ENCODE measurements at places on chromosomes 7 and 10.

GRCh38 chr10:34959786-34960185 is 130.4 kb downstream of the CUL2 start:
- DNase-seq, result no peak

DNA sequence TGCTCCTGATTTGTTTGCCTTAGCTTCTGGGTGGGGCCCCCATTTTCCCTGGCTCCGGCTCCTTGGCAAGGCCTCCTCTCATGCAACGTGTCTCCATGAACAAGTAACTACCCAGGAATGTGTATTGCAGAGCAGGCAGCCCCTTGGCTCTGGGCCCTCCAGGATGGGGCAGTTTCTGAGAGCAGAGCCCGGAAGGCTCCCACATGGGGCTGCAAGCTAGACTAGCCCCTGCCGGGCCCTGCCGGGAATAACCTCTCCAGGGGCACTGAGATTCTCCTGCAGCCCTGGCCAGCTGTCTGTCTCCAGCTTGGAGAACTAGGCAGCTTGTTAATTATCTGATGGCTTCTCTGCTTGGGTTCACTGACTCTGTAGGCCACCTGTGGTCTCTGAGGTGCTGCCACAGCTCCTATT is 184.0 kb upstream of the INHBA start:
- no peak for DNase-seq

- no peak for DNase-seq
These were observed 56.6 kb upstream of the STEAP4 start for GRCh38 chr7:88363249-88363648.

GRCh38 chr10:71244431-71245419 is 32.4 kb downstream of the UNC5B start:
- DNase-seq, result no peak

GRCh38 chr7:92631850-92632487 is 41.8 kb upstream of the FAM133B start:
- no peak for DNase-seq

- no peak for DNase-seq
These were observed 68.9 kb downstream of the CDK6 start for GRCh38 chr7:92767437-92767836.

- DNase-seq, result no peak
These were observed 851 bp upstream of the GOT1 start for GRCh38 chr10:99431190-99431760.

GRCh38 chr7:87204933-87205332 is 14.6 kb downstream of the TMEM243 start:
- DNase-seq, result no peak

DNA sequence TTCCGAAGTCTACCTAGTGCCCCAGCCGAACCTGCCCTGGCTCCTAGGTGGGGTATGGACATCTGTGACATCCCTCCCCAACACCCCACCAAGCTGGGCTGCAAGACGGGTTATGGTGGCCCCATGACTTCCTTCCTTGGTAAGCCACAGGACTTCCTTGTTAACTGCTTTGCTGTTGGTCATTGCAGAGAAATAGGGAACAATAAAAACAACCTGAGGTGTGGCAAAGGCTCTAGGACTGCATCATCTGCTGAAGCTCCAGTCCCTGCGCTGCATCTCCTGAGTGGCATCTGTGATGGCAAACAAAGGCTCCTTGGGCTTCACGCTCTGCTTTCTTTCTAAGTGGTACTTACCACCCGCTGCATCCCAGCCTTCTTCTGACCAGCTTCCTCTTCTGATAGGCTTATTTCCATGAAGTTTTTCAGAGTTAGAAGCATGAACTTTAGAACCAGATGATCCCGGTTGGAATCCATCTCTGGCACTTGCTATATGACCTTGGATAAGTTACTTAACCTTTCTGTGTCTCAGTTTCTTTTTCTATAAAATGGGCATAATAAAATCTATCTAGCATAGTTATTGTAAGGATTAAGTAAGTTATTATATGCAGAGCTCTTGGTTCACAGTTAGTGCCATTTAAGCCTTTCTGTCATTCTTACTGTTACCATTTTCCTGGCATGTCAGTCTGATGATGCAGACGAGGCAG is 216.8 kb downstream of the RPS24 start:
- no peak for DNase-seq

DNA sequence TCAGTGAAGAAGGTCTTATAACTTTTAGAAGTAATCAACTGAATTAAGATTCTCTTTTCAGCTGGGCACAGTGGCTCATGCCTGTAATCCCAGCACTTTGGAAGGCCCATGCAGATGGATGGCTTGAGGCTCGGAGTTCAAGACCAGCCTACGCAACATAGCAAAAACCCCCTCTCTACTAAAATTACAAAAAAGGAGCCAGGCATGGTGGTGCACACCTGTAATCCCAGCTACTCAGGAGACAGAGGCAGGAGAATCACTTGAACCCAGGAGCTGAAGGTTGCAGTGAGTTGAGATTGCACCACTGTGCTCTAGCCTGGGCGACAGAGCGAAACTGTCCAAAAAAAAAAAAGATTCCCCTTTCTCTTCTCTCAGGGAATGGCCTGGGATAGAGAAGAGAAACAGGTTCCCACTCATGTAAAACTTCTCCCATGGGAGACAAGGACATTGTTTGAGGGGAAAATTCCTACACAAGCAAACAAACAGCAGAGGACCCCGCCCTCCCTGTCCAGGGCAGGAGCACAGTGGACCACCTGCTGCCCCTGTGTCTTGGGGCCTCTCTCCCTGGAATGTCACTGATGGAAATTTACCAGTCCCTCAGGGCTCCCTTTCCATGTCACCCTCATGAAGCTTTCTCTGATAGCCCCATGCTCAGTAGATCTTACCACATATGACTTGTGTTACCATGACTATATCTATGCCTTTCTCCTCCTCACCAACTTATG is 5.6 kb downstream of the IL2RA start:
- no peak for DNase-seq

DNA sequence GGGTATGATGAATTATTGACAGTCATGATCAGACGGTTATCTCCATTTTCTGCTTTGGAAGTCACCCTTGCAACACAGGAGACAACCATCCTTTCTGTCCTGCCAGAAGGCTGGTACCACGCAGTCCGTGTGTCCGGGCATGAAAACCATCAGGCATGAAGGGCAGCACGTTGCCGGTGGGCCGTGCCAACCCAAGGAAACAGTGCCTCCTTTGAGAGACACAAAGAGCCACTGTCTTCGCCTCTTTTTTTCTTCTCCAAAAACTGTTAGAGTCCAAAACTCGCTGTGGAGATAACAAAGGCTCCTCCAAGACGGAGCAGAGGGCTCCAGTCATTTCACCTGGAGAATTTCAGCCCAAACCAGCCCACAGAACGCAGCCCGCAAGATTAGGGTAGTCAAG is 60.4 kb upstream of the ARHGAP21 start:
- no peak for DNase-seq

DNA sequence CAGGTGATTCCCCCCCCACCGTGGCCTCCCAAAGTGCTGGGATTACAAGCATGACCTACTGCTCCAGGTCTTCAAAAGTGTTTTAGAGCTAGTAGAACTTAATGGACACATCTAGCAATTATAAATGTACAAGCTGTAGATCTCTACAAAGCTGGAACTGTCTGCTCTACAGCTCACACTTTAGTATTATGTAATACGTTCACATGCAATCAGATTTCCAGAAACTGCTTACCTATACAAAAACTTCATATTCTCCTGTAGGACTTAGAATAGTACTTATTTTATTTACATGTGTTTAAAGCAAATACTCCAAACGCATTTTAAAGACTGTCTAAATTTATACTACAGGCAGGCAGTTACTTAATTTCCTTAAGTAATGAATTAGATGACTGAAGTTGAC is 39.2 kb upstream of the ASL start:
- DNase-seq, result no peak

GRCh38 chr7:2227699-2228098 is 5.0 kb downstream of the MAD1L1 start:
- DNase-seq, result no peak

GRCh38 chr7:19352305-19352695 is 207.1 kb upstream of the FERD3L start:
- DNase-seq, result no peak

DNA sequence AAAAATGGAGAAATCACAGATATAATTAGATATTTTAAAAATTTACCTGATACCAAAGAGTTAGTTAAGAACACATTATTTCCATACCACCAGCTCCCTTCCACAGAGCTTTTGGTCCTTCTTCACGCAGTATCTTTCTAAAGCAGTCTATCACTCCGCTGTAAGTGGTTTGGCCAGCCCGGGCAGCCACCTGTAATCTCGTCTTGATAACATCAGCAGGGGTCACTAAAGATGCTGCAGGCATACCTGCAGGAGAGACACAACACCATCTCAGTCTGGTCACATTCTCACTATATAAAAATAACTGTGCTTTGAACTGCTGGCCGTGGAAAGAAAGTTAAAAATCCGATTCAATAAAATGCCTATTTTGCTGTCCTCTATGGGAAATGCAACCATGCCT is 200.1 kb downstream of the SLC25A13 start:
- no peak for DNase-seq

DNA sequence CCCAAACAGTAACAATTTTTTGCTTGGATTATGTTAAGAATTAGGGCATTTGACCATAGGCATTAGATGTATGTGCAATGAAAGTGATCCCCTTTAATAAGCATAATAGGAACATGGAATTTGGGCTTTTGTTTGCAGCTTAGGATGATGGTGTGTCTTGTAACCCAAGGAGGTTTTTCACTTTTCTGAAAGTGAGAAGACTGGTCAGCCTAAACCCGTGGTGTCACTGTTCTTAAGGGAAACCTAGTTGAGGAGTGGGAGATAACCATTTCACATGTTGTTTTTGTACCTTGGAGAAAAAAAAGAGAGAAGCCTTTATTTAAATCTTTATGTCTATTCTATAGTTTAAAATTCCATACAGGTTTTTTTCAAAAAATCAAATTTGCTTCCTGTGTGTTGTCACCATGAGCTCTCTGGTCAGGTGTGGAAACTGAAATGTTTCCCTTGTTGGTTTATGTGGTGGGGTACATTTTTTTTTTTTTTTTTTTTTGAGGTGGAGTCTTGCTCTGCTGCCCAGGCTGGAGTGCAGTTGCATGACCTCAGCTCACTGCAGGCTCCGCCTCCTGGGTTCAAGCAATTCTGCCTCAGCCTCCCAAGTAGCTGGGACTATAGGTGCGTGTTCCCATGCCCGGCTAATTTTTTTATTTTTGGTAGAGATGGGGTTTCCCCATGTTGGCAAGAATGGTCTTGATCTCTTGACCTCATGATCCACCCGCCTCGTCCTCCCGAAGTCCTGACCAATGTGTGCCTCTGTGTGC is 7.7 kb downstream of the CCM2 start:
- DNase-seq, result no peak

- no peak for DNase-seq
These were observed 13.1 kb upstream of the CUX1 start for GRCh38 chr7:101804088-101804963.

DNA sequence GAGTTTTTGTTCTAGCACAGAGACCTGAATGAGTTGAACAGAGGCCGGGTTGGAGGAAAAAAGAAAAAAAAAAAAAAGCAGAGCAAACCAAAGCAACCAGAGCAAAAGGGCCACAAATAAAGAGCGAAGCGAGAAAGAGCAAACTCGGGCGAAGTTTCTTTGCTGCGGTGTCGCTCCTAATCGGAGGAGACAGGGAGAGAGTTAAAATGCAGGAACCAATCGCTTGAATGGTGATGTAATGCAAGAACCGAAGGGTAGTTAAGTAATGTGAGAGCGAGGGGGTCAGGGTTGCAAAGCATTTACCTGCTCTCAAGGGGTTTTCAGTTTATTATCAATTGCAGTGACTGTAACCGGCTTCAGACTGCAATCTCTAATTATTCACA is 271.7 kb downstream of the TRIL start:
- DNase-seq, result no peak

DNA sequence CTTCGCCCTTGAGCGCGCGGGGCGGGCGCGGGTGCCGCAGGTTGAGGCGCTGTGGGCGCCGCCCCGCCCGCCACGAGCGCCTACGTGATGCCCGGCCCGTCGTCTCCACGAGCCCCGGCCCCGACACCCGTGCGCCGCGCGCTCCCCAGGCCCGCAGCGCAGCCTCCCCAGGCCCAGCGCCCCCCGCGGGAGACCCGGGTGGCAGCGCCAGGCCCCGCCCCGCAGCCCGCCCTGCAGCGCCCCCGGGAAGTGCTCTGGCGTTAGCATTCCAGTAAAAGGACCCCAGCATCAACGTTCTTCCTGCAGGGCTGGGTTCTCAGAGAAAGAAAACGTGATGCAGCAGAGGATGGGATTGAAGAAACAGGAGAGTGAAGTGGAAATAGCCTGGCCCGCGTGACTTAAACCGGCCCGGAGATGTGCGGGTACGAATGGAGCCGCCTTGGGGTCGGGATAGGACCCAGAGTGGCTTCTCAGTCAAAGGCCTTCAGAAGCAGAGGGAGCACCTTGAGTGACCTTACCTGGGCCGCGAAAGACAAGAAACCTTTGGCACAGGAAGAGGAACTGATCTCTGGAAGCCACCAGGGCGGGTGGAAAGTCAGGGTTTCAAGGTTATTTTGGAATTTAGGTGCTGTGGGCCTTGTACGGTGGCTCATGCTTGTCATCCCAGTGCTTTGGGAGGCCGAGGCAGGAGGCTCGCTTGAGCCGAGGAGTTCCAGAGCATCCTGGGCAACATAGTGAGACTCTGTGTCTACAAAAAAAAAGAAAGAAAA is 1.8 kb downstream of the PFKP start:
- no peak for DNase-seq

- no peak for DNase-seq
These were observed 300.0 kb upstream of the C7orf33 start for GRCh38 chr7:148290538-148290937.

DNA sequence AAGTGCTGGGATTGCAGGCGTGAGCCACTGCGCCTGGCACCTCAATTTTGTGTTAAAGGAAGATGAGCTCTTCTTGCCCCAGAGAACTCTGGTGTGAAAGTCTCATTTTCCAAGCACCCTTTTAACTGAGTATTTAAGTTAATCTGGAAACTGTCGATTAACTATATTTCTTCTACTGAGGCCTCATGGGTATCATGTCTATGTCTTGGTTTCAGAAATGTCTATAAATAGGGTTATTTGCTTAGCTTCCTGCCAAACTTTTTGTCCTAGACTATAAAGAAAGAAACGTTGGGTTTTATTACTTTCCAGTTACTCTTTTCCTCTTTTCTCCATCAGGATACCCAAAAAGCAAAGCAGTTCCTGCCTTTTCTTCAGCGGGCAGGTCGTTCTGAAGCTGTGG is 102.4 kb downstream of the LRRC4 start:
- no peak for DNase-seq

DNA sequence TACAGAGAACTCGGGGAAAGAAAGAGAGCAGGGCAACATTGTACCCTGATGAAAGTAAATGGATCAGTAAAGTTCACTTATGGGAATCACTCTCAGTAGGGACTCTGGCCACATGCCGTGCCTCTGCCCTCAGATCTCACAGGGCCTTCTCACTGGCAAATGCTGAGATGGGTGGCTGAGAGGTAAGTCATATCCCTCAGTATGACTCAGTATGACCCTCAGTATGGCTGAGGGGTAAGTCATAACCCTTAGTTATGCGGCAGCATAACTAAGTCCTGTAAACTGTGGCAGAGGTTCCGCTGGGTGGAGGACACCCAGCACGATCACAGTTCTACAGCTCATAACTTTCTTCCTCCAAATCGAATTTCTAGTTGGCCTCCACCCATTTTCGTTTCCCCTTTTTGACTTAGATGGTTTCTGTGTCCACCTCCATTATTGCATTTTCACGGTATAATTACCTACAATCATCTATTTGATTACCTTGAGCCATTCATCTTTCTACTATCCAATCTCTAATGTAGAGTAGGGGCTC is 26.5 kb upstream of the WNT16 start:
- no peak for DNase-seq

- DNase-seq, result no peak
These were observed 30.5 kb downstream of the CHST12 start for GRCh38 chr7:2433713-2434550.

Measured in stimulated activated CD4-positive, alpha-beta T cell treated with anti-CD3 and anti-CD28 coated beads, Interleukin-15, amount 100 ng/mL, for 1 hour (primary cell).